H4 (cell line): ENCODE measurements at places on chromosomes 16 and 17.

GRCh38 chr16:61945511-61945910 is 90.7 kb downstream of the CDH8 start:
- no peak for DNase-seq

DNA sequence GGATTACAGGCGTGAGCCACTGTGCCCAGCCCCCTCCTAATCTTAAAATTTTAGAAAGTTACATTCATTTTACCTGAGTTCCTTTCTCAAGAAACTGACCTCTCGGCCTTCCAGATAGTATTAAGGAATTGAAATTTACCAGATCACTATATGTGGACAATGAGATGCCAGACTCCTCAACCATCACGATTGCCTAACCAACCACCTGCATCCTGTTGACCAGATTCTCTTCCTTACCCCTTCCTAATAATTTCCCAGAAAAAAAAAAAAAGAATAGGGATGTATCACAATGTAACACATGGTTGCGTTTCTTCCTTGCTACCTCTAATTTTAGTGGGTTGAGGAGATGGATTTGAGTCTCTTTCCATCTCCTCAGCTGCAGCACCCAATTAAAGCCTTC is 72.1 kb downstream of the BMERB1 start:
- DNase-seq = no peak

- DNase-seq = no peak
These were observed 13.8 kb upstream of the BCAR1 start for GRCh38 chr16:75264999-75265910.

- peak; percentile 75 for DNase-seq
These were observed 18.7 kb upstream of the ANKRD40CL start for GRCh38 chr17:50785946-50786570.

DNA sequence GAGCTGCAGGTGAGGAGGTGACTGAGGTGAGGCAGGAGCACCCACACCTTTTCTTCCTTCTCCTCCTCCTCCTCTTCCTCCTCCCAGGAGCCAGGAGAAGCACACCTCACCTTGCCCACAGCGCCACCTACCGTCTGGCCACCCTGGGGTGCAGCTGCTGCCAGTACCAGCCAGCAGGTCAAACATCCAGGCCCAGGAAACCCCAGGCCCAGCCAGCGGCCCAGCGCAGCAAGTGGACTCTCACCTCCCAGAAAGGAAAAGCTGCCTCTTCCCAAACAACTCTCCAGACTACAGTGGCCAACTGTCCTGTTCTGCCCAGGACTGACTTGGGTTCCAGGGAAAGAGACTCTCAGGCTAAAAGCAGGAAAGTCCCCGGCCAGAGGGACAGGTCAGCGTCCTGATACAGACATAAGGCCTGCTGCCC is 22.7 kb downstream of the PEMT start:
- DNase-seq = peak; percentile 40

DNA sequence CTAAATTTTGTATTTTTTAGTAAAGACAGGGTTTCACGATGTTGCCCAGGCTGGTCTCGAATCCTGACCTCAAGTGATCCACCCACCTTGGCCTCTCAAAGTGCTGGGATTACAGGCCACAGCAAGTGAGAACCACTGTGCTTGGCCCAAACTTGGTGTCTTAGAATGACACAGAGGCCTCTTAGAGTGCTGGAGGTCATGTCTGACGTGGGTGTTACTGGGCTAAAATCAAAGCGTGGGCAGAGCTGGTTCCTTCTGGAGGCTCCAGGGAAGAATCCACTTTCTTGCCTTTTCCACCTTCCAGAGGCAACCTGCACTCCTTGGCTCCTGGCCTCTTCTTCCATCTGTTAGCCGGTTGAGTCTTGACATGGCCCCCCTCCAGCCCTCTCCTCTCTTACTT is 53.8 kb downstream of the IRF8 start:
- DNase-seq = no peak

DNA sequence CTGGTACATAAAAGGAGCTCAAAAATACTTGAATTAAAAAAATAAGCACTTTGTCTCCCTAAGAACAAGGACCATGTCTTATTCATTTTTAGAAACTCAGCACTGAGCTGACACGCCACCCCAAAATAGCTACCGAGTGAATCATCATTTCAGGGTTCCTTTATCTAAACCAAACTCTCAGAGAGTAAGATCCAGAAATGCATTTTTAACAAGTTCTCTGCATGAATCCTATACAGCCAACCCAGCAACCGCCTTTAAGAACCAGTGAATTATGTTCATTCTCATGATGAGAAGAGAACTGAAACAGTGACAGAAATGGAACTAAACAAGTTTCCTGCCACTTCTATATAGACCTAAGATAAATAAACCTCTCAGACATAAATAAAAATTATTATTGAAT is 8.7 kb downstream of the C16orf87 start:
- no peak for DNase-seq

- no peak for DNase-seq
These were observed 37.8 kb downstream of the GNA13 start for GRCh38 chr17:65018610-65019316.
